ENCODE measurements at places on chromosomes 7 and 10. TPM values are rescaled to one million over a fixed set of nuclear protein-coding genes. Genes with fewer than 3 reads are reported as not detected.

DNA sequence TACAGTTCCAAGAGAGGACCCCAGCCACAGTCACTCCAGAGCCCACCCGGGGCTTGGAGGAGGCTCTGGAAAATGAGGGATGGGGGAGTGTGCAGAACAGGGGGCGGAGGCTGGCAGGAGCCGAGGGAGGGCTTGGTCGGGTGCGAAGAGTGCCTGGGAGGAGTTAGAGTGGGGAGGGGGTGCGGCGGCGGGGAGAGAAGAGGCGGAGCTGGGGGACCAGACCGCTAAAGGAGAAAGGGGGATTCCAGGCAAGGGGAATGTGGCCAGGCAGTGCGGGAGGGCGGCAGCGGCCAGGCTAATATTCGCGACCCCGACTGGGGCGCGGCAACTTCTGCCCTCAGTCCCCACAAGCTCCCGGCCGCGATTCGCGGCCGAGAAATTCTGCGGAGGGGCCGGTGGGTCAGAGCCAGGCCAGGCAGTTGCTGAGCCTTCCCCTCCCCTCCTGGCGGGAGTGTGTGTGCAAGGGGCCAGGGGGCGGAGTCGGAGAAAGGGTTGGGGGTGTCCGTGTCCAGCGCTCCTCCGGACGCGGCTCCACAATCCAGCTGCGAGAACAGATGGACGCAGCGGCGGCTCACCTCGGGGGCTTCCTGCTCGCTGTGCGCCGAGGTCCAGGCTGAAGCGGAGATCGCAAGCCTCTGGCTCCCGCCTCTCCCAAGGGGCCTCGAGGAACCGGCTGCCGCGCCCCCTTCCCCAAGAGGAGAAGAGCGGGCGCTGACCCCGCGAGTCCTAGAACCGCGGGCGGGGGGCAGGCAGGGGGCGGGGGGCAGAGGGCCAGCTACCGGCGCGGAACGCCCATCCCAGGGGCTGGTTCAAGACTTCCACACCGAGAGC, 612 bp upstream of the SLC18A3 start:
- no peak overlapping the region for H3K4me3 ChIP-seq
- H3K4me1 ChIP-seq: no peaks in the 10 kb centered on the region
- no peaks in the 10 kb centered on the region for H3K36me3 ChIP-seq
- peak; percentile 33 for DNase-seq

GRCh38 chr7:155998766-155999630, 186.7 kb upstream of the SHH start:
- no peaks in the 10 kb centered on the region for H3K27me3 ChIP-seq
- H3K4me1 ChIP-seq: no peaks in the 10 kb centered on the region
- no peaks in the 10 kb centered on the region for H3K36me3 ChIP-seq
- H3K27ac ChIP-seq: no peak overlapping the region
- no peak overlapping the region for H3K4me3 ChIP-seq

GRCh38 chr7:54838175-54838910, 79.3 kb upstream of the SEC61G start:
- no peak overlapping the region for H3K27ac ChIP-seq
- DNase-seq: no peak
- H3K27me3 ChIP-seq: no peaks in the 10 kb centered on the region

GRCh38 chr7:105802604-105803428, 73.6 kb downstream of the ATXN7L1 start:
- DNase-seq: no peak
- no peaks in the 10 kb centered on the region for H3K27me3 ChIP-seq
- H3K27ac ChIP-seq: no peak overlapping the region
- no peaks in the 10 kb centered on the region for H3K36me3 ChIP-seq
- H3K4me1 ChIP-seq: no peaks in the 10 kb centered on the region
- H3K4me3 ChIP-seq: no peak overlapping the region

DNA sequence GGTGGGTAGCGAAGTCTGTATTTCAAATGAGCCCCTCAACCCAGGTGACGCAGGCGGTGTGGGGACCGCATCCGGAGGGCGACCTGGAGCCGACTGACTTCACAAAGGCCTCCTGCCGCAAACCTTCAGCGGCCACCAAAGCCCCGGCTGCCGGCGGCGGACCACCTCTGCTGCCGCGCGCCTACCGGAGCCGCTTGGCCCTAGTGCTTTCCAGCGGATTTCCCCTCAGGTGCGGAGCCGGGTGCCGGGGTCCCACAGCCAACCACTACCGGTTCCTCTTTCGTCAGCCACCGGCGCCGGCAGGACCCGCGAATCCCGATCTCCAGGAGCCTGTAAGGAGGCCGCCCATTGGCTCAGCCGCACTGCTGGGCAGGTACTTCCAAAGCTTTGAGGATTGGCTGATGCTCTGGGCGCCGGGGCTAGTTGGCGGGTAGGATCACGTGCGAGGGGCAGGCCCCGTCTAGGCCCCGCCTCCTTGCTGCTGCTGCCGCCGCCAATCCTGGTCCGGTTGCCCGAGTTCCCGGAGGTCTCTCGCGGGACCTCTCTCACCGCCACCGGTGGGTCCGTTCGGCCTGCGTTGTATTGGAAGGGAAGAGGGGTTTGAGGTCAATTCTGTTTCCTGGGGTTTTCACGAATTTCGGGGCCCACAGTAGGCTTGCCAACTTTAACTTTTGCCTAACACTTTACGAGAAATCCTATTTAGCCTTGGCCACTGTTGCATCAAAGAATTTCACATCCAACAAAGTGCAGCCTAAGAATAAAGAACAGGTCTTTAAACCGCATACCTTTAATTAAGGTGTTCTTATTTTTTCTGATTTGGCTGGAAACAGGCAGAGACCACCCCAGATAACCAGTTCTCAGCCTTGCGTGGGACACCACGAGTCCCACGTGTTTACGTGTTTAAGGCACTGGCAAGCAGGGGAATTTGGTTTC, at the start of gene GSTO2:
Gene GSTO2 (plus strand): TSS at position 472 of the 933 bp plus-strand sequence. CDS start 5,732 bp downstream, outside the sequence.
- H3K27ac ChIP-seq: peak within 1 kb of the TSS; percentile 58
- no peaks in the 10 kb centered on the region for H3K4me1 ChIP-seq
- DNase-seq: peak; percentile 100
- peaks cover 3% of the 10 kb centered on the region for H3K36me3 ChIP-seq

DNA sequence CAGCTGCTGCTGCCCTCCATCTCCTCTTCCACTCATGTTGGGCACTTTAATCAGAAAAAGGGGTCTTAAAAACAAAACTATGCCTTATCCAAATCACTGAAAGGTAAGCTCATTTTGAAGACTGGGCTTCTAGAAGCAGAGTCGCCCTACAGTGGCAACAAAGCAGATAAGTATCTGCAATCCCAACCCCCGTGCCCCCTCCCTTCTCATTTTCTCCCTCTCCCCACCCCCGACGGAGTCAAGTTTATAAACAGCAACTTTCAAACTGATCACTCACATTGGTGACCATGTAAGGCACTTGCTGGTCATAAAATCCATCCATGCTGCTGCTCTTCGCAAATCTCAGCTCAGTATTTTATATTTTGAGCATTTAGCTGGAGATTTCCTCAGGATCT, 738 bp downstream of the ETV1 start:
- DNase-seq: no peak
- no peaks in the 10 kb centered on the region for H3K4me1 ChIP-seq
- no peaks in the 10 kb centered on the region for H3K36me3 ChIP-seq

DNA sequence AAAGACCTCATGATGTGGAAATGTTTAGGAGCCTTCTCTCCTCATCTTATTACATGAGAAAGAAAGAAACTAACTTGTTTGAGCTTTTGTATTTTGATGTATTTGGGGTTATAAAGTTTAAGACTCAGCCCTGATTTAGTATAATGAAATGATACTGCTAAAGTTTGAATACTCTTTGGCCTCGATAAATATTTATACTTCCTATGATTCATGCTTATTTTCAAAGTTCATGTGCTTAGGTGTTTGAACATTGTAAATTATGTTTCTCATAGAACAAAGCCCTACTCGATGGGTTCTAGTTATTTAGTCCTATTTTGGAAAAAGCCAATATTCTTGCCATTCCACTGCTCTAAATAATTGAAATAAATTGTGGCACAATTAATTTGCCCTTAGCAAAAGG, 303.2 kb downstream of the ZWINT start:
- H3K27ac ChIP-seq: no peak overlapping the region
- no peak overlapping the region for H3K4me3 ChIP-seq
- no peaks in the 10 kb centered on the region for H3K4me1 ChIP-seq
- no peak for DNase-seq

GRCh38 chr10:124486635-124487034, 25.0 kb downstream of the LHPP start:
- H3K4me3 ChIP-seq: no peak overlapping the region
- no peaks in the 10 kb centered on the region for H3K4me1 ChIP-seq
- H3K27me3 ChIP-seq: no peaks in the 10 kb centered on the region
- peak; percentile 52 for DNase-seq
- H3K27ac ChIP-seq: no peak overlapping the region

DNA sequence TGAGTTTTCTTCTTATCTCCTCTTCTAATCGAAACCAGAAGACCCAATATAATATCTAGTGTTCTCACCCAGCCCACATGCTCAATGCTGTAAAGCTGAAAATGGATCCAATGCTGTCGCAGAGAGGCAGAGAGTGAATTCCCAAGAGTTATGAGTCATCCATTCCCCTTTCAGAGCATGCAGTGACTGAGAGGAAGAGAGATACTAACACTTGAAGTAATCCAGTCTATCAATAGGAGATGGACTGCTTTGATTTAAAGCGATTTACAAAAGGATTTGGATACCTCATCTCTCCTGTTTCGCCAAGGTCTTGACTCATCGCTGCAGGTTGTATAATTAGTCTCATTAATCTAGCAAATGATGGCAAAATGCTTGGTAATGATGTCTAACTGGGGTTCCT, 41.5 kb upstream of the PRKCQ start:
- H3K27ac ChIP-seq: no peak overlapping the region
- no peak overlapping the region for H3K4me3 ChIP-seq
- no peaks in the 10 kb centered on the region for H3K27me3 ChIP-seq
- no peak for DNase-seq
- H3K36me3 ChIP-seq: no peaks in the 10 kb centered on the region

FAM180A gene
- total RNA-seq: 67.1 TPM

GHRHR gene
- 1.3 TPM for total RNA-seq

JAKMIP3 gene
- 0.23 TPM for total RNA-seq

TEX36 gene
- total RNA-seq: not detected

LRIT1 gene
- total RNA-seq: not detected

OR2A25 gene
- total RNA-seq: not detected

MBL2 gene
- not detected for total RNA-seq

GPR146 gene
- total RNA-seq: 44.2 TPM

NFE2L3 gene
- total RNA-seq: 3.1 TPM

GIMAP6 gene
- total RNA-seq: 31.7 TPM

UTF1 gene
- not detected for total RNA-seq
